ENCODE measurements at places on chromosomes 11 and 22.

GRCh38 chr11:121131656-121132055 lies 30.6 kb downstream of the TECTA start:
- no peak for DNase-seq

GRCh38 chr11:6201481-6201880 lies 2.5 kb downstream of the OR52W1 start:
- no peak for DNase-seq

- no peak for DNase-seq
Observed at GRCh38 chr11:27574342-27574741, 67.8 kb upstream of the LIN7C start.

GRCh38 chr22:20627432-20627831 lies 120.0 kb downstream of the MED15 start:
- DNase-seq, result no peak

Data from endodermal cell (in vitro differentiated cells).